Stimulated activated CD4-positive, alpha-beta T cell treated with anti-CD3 and anti-CD28 coated beads, Interleukin-2, amount 100 ng/mL, for 24 hours (primary cell): ENCODE measurements at places on chromosomes 1 and 21.

DNA sequence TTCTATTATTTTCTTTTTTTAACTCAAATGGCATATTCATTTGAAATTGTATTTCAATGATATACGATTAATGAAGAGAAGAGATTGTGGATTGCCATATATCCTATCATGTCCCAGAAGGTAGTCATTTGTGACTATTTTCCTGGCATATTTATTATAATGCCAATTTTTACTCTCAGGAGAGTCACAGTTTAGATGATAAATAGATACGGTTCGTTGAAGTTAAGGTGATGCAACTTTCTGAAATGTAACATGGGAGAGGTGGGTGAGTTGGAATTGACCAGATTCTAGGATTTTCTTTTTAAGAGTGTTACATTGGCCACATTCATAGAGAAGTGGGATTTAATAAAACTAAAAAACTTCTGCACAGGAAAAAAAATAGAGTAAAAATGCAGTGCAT is 1138.5 kb downstream of the NCAM2 start:
- no peak for DNase-seq

- DNase-seq, result no peak
Measured at GRCh38 chr1:23537296-23537973, 6.4 kb upstream of the E2F2 start.

- no peak for DNase-seq
Measured at GRCh38 chr1:203524152-203524551, 30.2 kb downstream of the OPTC start.

DNA sequence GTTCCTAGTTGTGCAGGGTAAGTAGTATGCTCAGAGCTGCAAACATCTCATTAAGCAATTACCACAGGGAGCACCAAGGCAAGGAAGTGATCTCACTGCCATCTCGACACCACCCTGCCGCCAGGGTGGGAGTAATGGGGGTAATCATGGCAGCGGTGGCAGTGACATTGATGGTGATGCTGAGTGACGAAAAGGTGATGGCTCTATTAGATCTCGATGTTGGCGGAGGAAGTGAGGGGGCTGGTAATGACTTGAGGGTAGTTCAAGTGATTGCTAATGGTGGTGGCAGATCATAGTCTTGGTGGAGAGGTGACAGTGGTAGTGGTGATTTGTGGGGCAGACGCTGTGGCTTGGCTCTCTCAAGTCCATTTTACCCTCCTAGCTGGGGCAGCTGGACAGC is 25.4 kb upstream of the TENT5B start:
- DNase-seq, result no peak

GRCh38 chr1:110241516-110241915 is 31.4 kb downstream of the KCNC4 start:
- DNase-seq, result no peak

- DNase-seq, result peak; percentile 97
Measured at GRCh38 chr1:222643938-222644635, 26.2 kb downstream of the MIA3 start.

- no peak for DNase-seq
Measured at GRCh38 chr1:185823467-185823866, 89.3 kb downstream of the HMCN1 start.

GRCh38 chr1:209008586-209008985 is 574.9 kb upstream of the CAMK1G start:
- no peak for DNase-seq

DNA sequence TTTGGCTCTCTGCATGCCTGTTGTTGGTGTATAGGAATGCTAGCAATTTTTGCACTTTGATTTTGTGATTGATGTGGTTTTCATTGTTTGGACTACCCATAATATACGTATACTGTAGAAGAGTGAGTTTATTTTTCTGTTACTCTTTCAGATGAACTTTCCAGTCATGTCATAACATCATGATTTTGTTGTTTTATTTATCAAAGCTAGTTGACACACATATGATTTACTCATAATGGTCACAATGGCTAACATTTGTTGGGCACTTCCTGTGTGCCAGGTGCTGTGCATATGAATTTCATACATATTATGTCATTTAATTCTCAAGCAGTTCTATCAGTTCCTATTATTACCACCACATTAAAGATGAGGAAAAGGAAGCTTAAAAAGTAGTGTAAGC is 98.1 kb upstream of the GUCA2B start:
- no peak for DNase-seq

DNA sequence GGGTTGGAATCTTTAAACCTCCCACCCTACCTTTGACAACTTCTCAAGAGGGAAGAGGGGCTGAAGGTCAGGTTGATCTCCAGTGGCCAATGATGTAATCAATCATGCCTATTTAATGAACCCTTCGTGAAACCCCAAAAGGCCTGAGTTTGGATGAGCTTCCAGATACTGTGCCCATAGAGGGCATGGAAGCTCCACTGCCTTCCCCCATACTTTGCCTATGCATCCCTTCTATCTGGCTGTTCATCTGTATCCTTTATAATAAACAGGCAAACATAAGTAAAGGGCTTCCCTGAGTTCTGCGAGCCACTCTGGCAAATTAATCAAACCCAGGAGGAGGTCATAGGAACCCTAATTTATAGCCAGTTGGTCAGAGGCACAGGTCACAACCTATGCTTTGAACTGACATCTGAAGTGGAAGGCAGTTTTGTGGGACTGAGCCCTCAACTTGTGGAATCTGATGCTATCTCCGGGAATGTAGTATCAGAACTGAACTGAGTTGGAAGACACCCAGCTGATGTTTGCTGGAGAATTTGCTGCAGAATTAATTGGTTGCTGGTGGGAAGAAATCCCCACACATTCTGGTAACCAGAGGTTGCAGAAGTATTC is 24.8 kb downstream of the S100A10 start:
- DNase-seq, result no peak
